ENCODE measurements at places on chromosomes 6 and 20.
A peak's percentile ranks its signal among the peaks of the same experiment; 100 is the strongest.

GRCh38 chr20:49278818-49279676, 1.2 kb upstream of the ZNFX1 start:
- no peak for DNase-seq

GRCh38 chr6:29758761-29759160, 35.5 kb downstream of the HLA-F start:
- no peak for DNase-seq

DNA sequence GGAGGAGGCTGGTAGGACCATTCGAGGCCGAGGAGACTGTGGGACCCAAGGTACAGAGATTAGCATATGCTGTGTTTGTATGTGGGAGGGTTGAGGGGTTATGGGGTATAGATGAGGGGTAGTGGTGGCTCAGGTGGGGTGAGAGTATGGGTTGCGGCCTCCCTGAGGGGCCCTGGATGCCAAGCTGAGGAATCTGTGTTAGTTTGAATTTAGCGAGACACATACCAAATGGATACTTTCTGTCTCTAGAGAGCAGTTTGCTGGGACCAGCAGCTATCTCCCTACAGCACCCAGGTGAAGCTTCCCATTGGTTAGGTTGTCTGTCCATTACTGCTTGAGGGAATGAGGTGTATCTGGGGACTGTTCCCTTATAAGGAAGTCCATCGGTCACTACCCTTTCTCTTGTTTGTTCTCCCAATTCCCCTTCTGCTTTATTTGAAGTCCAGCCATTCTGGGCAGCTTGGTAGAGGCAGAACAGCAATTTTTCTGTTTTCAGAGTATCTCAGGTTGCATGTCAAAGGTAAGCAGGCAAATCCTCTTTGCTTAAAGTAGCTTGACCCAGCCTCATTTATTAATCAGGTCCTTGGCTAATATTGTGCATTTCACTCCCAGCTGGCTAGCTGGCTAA, 15.2 kb downstream of the CHMP4B start:
- DNase-seq = no peak

- DNase-seq = no peak
Observed at GRCh38 chr20:13708234-13708633, 69.5 kb upstream of the TASP1 start.

DNA sequence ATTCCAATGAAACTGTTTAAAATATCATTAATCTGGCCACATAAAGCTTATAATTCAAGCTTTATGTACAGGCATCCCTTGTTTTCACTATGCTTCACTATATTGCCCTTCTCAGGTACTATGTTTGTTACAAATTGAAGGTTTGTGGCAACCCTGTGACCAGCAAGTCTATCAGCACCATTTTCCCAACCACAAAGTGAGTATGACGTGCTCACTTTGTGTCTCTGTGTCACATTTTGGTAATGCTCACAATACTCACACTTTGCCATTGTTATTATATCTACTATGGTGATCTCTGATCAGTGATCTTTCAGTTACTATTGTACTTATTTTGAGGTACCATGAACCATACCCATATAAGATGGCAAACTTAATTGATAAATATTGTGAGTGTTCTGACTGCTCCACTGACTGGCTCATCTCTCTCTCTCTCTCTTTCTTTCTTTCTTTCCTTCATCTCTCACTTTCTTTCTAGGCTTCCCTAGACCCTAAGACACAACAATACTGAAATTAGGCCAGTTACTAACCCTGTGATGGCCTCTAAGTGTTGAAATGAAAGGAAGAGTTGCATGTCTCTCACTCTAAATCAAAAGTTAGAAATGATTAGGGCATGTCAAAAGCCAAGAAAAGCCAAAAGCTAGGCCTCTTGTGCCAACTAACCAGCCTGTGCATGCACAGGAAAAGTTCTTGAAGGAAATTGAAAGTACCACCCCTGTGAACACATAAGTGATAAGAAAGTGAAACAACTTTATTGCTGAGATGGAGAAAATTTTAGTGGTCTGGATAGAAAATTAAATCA, 227.9 kb downstream of the BCAS1 start:
- DNase-seq = no peak

GRCh38 chr20:24917056-24917455, 32.0 kb upstream of the CST7 start:
- no peak for DNase-seq

DNA sequence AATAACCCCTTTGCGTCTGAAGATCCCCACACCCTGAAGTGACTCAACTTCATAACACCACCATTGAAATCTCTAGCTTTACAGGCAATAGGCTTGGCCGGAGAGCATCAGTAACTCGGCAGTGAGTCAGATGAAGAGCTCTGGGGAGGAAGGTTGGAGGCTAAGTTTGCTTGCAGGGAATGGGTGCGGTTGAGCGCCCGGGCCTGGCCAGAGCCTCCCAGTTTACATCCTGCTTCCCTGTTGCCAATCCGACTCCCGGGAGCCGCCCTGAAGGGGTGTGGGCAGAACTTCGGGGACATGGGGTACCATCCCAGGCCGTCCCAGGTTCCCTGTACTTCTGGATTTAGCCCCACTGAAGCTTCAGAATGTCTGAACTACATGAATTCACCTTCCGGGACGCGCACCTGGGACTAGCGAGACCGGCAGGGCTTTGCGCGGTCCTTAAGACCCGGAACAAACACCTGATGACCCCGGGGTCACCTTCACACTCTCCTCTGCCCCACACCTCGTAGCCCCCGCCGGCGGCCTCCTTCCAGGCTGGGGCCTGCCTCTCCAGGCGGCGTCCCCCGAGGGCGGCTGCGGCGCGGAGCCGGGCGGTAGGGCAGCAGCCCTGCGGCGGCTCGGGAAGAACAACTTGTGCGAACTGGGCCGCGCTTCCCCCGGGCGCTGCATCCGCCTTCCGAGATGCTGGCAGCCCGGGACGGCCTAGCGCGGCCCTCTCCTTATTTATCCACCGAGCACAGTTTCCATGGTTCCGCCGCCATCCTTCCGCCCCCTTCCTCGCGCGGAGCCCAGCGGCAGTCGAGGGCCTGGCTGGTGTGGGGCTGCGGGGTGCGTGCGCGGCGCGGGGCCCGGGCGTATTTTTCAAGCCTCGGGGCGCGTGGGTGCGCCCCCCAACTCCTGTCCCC, 56.6 kb upstream of the RREB1 start:
- peak; percentile 70 for DNase-seq

DNA sequence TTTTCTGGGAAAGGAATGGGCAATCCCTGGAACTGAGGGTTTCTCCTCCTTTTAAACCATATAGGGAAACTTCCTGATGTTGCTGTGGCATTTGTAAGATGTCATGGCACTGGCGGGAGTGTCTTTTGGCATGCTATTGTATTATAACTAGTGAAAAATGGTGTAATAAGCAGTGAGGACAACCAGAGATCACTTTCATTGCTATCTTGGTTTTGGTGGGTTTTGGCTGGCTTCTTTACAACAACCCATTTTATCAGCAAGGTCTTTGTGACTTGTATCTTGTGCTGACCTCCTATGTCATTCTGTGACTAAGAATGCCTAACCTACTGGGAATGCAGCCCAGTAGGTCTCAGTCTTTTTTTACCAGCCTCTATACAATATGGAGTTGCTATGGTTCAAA, 9.1 kb upstream of the DCBLD1 start:
- no peak for DNase-seq

- no peak for DNase-seq
Observed at GRCh38 chr20:45329497-45330319, 18.5 kb downstream of the SDC4 start.

DNA sequence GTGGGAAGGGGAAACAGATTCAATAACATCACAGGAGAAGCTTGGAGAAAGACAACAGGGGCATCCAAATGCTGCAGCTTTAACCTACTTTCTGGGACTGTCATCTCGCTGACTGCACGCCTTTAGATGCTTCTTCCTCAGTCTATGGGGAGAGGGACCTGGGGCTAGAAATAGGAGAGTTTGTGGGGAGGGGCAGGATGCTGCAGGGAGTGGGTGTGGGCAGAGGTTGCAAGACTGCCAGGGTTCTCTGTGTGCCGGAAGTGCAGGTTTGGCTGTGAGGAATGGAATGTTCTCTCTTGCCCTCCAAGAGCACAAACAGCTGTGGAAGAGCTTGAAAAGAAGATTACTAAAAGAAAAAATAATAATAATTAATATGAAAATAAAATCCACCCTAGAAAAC, 93.2 kb downstream of the FOXO3 start:
- peak; percentile 39 for DNase-seq

DNA sequence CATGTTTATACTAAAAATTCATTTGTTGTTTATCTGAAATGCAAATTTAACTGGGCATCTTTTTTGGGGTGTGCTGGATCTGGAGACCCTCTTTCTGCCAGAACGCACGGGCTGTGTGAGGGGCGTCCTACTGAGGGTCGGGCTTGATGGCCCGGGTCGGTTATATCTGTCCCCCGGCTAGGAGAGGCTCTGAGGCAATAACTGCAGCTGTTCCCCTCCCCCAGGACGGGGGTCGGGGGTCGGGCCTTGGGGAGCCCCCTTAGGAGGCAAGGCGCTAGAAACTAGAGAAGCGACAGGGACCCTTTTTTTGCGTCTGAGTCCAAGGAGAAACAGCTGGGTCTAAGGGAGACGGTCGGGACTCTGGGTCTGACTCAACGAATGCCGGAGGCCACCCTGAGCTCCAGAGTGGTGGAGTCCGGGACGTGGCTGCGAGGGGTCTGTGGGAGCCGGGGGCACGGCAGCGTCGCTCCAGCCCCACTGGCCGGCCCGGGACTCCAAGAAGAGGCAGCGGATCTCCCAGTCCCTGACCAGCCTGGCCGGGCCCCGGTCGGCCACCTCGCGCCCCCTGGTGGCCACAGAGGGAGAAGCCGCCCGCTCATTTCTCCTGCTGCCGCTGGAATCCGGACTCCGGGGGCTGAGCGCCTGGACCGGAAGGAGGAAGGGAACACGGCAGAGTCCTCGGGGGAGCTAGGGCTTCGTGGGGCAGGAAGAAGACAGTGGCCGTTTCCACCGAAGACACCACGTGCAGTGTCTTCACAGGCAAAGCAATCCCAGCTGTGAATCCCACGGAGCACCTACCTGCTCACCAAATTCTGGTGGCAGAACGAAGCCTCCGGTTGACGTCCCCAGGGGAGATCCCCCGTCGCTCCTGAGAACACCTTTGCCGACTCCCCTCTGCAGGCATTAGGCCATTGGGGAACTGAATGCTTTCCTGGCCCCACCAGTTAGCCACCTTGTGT, 24.0 kb upstream of the SCML4 start:
- DNase-seq = peak; percentile 91

DNA sequence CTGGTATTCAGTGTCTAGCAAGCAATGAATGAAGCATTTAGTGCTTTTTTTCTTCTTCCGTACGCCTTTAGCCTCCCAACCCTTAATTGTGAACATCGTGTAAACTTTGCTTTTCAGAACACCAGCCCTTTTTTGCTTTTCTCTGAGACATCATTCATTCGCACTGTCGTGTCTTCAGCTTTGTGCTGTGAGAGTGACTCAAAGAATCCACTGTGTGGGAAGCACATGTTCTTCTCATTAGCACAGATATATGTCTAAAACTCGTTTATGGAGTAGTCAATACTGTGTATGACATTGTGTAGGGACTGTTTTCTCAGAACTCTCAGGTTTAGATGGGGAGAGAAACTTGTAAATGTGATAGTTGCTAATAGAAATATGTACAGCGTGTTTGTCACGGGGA, 279.1 kb downstream of the FARS2 start:
- no peak for DNase-seq

- DNase-seq = peak; percentile 69
Observed at GRCh38 chr6:35146453-35146852, 5.3 kb upstream of the TCP11 start.

DNA sequence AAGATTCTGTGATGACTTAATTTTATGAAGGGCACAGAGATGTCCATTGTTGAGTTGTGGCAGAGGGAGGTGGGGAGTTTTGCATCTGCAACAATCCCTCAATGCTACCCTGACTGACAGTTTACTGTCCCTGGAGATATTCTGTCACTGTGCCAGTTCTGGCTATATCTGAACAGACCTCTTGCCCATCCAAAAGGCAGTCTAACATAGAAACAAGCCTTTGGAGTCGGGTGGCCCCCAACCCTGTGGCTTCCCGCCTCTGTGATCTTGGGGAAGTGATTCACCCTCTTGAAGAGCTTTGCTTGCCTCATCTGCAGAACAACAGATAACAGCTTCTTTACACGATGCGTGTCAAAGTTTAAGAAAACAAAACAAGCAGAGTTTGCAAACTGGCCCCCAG, 3.8 kb upstream of the E2F1 start:
- no peak for DNase-seq

DNA sequence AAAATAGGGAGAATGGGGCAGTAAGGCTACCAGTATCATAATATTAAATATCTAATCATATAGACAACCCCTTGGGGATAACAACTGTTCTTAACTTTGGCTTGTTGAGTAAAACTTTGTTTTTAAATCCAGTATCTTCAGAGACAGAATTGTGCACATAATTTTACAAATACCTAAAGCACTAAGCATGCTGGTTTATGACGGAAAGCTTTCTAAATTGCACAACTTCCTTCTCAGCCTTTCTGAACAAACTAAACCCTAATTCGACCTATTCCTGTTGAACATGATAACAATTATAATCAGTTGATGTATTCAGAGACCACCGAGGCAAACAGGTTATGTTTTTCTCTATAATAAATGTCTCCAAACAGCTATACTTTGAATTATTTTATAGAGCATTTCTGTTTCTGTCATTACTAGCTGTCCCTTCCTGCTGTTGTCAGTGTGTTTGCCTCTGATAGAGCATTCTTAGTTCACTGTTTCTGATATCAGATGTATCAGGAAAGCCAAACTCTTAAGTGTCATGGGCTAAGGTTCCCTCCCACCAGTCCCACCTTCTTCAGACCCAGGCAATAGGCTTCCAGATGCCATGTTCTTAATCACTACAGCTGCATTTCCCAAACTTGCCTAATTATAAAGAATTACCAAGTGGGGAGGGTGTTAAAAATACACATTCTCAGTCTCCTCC, 8.7 kb downstream of the ZHX3 start:
- DNase-seq = no peak

DNA sequence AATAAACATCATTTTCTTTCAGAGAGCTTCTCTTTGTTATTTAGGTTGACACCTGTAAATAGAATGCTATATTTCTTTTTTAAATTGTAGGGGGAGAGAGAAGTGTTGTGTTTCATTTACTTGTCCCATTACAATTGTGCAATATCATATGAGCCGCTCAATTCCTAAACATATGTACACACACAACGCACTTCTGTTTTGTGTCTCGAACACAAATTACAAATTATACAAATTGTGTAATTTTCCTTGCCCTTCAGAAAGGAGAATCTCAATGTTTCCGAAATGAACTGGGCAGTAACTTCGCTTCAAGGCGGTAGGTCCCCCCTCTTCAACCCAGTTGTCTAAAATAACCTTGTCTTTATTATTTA, 2.6 kb upstream of the ABT1 start:
- no peak for DNase-seq

DNA sequence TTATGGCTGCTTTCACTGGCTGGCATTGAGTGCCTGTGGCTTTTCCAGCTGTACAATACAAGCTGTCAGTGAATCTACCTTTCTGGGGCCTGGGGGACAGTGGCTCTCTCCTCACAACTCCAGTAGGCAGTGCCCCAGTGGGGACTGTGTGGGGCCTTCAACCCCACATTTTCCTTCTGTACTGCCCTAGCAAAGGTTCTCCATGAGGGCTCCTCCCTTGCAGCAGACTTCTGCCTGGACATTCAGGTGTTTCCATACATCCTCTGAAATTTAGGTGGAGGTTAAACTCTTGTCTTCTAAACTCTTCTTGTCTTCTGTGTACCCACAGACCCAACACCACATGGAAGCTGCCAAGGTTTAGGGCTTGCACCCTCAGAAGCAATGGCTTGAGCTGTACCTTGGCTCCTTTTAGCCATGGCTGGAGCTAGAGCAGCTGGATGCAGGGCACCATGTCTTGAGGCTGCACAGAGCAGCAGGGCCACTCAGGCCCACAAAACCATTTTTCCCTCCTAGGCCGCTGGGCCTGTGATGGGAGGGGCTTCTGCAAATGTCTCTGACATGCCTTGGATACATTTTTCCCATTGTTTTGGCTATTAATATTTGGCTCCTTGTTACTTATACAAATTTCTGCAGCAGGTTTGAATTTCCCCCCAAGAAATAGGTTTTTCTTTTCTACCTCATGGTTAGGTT, 9.6 kb downstream of the PEX7 start:
- no peak for DNase-seq

Data from lung (tissue), 17 donors.